IMR-90 (cell line): ENCODE measurements at places on chromosomes 5 and 9.

DNA sequence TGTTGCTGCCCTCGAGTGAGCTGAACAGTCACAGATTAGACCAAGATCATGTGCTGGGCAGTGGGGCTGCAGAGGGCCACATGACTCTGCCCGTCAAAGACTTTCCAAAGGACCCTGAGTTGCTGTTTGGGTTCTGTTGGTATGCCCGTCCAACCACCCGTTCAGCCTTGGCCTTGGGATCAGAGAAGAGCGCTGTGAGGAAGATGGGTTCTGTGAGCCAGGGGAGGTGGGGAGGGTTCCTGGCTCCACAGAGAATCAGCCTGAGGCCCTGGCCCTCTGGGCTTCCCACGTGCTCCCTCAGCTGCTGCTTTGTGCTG is 72.6 kb downstream of the RGS3 start:
- DNase-seq = no peak

DNA sequence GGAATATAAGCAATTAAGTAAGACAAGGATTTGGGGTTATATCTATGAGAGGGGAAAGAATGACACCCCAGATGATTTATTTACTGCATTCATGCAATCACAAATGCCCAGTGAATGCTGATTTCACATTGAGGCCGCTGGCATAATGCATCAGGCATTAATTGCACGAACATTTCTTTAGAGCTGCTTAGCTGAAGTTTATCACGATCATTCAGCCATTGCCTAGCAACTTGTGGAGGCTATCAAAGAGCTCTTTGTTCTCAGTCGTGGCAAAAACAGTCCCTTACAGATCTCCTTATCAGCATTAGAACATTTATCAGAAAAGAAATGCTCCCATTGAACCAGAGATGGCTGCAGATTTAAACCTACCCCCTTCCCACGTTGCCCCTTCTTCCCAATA is 88.7 kb upstream of the PRRC1 start:
- no peak for DNase-seq

GRCh38 chr9:81676395-81676794 is 13.0 kb downstream of the TLE1 start:
- DNase-seq = no peak

DNA sequence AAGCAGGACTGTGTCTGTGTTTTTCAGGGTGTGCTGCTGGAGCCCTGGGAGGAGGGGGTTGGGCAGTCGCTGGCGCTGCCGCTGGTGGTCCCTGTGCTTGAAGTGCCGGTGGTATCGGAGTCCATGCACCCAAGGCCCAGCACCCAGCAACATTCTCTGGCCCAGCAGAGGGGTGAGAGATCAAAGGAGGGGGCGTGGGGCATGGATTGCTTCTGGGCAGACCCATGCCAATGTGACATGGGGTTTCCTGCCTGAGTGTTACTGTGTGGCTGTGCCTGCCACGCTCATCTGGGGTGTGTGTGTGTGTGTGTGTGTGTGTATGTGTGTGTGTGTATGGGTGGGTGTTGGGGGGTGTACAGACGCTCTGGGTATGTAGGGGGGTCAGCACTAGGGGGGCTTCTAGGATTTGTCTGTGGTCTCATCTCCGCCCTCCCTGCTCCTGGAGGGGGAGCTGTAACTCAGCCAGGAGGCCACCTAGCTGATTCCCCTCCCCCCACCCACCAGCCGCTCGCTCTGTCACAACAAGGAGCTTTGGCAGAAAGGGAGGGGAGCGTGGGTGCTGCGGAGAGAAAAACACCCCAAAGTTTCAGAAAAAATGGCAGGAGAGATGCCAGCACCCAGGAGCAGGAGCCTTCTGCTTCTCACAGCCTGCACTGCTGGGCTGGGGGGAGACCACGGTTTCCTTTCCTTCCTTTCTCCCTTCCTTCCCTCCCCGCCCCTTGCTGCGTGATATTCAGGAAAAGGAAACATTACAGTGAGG is 35.9 kb upstream of the HSPA9 start:
- DNase-seq = no peak

GRCh38 chr9:74953235-74953751 is 581 bp upstream of the C9orf40 start:
- no peak for DNase-seq

GRCh38 chr9:22731786-22732185 is 285.2 kb downstream of the DMRTA1 start:
- DNase-seq = no peak

GRCh38 chr9:12178634-12179033 is 514.6 kb upstream of the TYRP1 start:
- DNase-seq = no peak

DNA sequence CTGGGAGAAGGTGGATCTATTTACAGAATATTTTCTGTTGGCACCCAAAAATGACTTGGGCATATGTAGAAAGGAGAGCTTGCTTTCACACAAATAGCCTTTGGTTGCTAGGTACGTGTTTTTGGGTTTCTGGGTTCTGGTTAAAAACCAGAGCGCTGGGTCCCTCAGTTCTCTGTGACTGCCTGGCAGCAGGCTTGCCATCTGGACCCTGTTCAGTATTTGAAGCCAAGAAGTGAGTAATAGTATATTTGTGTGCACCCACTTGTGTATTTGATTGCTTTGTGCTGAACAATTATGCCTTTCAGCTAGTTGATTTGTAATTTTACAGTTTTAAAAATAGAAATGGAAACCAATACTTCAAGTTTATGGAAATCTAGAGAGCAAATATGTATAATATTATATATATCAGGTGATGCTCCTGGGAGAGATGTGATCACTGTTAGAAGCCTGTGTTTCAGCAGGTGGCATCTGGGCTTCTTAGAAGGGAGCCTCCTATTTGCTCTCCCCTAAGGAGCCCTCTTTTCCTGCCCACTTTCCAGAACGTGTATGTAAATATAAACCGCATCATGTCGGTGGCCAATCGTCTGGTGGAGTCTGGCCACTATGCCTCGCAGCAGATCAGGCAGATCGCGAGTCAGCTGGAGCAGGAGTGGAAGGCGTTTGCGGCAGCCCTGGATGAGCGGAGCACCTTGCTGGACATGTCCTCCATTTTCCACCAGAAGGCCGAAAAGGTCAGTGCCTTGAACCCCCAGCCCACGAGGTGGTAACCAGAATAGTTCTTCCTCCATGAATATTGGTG is 153.6 kb downstream of the TRIO start:
- peak; percentile 36 for DNase-seq

DNA sequence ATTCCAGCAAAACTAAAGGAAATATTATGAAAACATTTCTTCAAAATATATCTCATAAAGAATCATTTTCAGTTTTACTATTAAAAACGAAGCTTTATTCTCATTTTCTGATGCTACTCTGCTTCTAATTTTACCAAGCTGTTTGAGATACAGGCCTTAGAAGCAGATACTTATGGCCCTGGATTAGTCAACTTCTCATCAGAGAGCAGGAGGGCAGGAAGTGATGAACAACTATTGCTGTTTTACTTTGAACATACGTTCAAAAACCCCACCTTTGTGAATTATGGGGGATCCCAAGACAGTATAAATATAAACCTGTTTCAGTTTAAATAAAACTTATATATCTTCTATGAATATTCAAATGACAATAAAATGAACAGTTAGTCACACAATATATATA is 16.0 kb downstream of the MPDZ start:
- DNase-seq = no peak

GRCh38 chr5:72518001-72518683 is 10.9 kb upstream of the ZNF366 start:
- no peak for DNase-seq

GRCh38 chr9:132383462-132383883 is 23.2 kb downstream of the TTF1 start:
- no peak for DNase-seq

GRCh38 chr9:69420611-69421270 is 95.7 kb downstream of the ENTREP1 start:
- no peak for DNase-seq

- DNase-seq = peak; percentile 81
These were observed 47.0 kb upstream of the TGFBR1 start for GRCh38 chr9:99057665-99058625.

DNA sequence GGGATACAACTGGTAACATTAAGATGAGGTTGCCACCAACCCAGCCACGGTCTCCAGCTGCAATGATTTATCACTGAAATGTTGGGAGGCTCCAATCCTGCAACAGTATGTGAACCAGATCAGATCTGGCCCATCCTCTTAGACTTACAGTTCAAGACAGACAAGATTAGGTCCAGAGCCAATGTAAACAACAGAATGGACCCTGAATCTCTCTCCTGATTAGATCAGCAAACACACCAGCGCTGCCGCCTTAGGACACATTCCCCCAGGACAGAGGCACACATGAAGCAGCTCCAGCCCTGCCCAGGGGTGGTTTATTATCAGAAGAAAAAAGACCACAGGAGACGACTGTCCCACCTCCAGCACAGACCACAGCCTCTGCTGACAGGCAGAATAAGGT is 82.1 kb downstream of the SLIT3 start:
- DNase-seq = no peak

DNA sequence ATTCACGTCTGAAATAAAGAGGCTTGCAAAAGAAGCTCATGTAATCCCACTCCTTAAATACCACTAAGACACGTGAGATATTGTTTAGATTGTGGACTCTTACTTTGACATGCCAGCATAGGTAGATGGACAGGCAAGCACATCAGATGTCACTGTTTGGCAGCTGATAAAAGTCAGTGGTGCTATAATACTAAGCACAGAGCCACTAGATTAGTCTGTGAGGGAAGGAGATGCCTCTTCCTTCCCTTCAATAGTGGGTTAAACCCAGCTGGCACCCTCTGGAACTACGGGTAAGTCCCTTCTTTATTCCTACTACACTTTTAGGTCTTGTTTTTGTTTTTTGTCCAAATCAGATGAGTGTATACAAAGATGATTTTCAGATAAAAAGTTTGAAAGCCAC is at the start of gene MYOT:
MYOT (plus strand) TSS at position 197 of the 400 bp plus-strand sequence. CDS start 2,792 bp downstream, outside the sequence.
- DNase-seq = no peak

DNA sequence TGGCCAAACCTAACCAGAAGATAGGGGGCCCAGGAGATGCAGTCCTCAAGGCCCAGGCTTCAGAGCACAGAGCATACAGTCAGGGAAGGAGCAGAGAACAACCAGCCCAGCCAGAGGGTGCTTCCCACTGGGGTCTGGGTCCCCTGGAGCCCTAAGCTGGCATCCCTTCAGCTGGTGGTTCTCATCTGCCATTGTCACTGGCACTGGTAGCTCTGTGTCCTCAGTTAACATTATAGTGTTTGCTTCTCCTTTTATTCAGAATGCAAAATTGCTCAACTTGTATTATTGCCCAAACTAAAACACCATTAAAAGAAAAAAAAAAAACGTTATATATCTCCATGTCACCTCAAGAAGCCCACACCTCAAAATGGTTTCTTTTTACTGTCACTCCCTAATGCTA is 219.2 kb downstream of the ENC1 start:
- no peak for DNase-seq

GRCh38 chr9:13718086-13718485 is 438.6 kb upstream of the MPDZ start:
- peak; percentile 9 for DNase-seq

GRCh38 chr9:92650296-92650695 is 19.6 kb downstream of the IPPK start:
- no peak for DNase-seq
